ENCODE measurements at places on chromosomes 13 and 19.
A peak's percentile ranks its signal among the peaks of the same experiment; 100 is the strongest.

DNA sequence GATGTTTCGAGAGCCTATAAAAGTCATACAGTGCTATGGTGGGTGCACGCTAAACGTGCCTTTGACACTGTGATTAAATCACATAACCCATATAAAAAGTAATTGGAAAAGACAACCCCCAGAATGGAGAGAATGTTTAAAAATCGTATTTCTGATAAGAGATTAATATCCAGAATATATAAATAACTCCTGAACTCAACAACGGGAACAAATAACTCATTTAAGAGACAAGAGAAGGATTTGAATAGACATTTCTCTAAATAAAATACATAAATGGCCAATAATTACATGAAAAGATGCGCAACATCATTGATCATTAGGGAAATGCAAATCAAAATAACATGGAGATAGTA lies 37.0 kb upstream of the IGFL4 start:
- no peak for DNase-seq

- DNase-seq, result peak; percentile 93
These were observed 3.8 kb downstream of the GRIK5 start for GRCh38 chr19:42066075-42066754.

GRCh38 chr13:112434937-112435523 lies 58.9 kb downstream of the SPACA7 start:
- DNase-seq, result no peak

- DNase-seq, result peak; percentile 20
These were observed 288.7 kb downstream of the EFNB2 start for GRCh38 chr13:106246666-106247188.

DNA sequence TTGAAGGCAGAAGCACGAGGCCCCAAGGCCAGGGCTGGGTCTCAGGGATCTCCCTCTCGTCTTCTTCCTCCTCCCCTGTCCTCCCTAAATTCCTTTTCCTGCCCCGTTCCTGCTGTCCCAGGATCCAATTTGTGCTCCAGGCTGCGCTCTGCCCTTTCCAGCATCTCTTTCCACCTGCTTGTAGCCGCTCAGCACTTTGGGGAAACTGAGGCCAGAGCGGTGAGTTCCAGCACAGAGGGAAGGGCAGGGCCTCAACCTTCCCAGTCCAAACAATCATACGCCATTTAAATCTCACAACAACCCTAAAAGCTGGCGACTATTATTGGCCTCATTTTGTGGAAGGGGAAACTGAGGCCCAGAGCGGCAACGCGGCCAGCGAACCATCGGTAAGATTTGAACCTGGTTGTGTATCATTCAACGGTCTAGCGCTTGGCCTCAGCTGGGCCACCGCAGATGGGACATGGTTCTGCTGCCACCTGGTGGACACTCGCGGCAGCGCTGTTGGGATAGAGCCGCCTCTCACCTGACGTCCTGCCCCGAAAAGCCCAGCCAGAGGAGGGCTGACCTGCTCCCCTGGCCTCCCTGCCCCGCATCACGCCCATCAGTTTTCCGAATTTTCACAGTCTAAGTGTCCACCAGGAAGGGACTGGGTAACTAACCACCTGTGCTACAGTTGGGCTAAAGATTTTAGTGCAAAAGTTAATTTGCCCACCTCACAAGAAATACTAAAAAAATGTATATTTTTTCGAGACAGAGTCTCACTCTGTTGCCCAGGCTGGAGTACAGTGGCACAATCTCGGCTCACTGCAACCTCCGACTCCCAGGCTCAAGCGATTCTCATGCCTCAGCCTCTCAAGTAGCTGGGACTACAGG lies 4.2 kb upstream of the RPL18A start:
- DNase-seq, result peak; percentile 90

- no peak for DNase-seq
These were observed 6.3 kb downstream of the THSD1 start for GRCh38 chr13:52399708-52400107.

Data from brain (organoid and tissue), 16 donors.